ENCODE measurements at places on chromosomes 12 and 14. TPM values are rescaled to one million over a fixed set of nuclear protein-coding genes. Genes with fewer than 3 reads are reported as not detected.

DNA sequence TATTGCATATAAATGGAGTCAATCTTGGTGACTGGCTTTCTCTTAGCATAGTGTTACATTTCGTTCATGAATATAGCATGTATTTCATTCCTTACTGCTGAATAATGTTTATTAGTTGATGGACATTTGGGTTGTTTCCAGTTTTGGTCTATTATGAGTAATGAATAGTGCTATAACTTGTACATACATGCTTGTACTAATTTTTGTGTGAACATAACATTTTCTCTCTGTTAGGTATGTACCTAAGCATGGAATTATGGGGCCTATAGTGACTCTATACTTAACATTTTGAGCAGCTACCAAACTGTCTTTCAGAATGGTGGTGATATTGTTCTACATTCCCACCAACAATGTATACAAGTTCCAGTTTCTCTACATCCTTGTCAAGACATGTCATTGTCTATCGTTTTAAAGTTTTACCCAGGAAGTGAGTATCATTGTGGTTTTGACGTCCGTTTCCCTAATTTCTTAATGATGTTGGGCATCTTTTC, 23.1 kb downstream of the ATP2A2 start:
- DNase-seq: no peak

DNA sequence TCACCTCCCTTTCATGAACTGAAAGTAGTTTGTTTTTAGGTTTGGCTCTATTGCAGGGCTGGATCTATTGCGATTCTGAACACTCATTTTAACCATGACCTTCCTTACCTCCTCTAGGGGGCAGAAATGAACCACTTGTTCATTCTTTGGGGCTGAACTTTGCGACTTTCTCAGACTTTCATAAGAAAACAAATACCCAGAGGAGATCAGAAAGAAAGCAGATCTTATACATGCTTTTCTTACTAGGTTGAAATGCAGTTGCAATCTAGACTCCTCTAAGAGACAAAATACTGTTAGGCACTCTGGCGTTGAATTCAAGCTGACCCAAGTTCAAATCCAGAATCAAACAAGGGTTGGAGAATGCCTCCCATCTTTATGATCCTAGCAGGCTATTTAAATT, 32.6 kb upstream of the PLEKHG3 start:
- DNase-seq: peak; percentile 85

- DNase-seq: no peak
Observed at GRCh38 chr12:42828836-42829235, 239.3 kb upstream of the PRICKLE1 start.

DNA sequence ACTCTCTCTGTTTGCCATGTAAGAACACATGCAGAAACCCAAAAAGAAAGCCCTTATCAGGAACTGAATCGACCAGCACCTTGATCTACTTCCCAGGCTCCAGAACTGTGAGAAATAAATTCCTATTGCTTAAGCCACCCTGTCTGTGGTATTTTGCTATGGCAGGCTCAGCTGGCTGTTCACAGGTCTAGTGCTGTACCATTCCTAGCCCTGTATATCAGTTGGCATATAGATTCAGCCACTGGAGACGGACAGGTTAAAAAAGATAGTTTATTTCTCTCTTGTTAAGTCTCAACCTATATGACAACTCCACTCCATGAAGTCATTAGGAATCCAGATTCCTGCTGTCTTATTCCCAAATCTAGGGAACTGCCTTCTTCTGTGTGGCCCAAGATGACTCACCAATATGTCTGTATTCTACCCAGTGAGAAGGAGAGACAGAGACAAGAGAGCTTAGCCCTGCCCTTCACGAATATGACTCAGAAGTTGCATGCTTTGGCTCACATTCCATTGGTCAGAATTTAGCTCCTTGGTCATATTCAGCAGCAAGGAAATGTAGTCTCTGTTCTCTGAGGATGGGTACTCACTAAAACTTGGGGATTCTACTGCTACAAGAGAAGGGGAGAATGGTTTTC, 57.0 kb downstream of the PLEKHG7 start:
- DNase-seq: no peak

GRCh38 chr14:79134361-79134760, 964.2 kb downstream of the NRXN3 start:
- DNase-seq: no peak

DNA sequence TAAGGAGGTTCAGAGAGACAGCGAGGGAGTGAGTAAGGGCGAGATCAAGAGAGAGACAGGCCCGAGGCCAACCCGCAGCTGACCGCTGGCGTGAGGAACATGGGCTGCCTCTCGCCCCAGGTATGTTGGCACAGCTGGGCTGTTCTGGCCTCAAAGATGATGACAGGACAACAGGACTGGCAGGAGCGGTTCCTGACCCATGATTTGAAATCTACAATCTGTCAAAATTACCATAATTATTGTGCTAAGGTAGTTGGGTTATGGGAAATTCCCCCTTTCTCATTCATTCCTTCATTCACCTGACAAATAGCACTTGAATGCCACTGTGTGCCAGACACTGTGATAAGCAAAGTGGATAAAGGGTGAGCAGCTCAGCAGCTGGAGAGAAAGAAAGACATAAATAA, 5.1 kb upstream of the ENDOU start:
- DNase-seq: no peak

DNA sequence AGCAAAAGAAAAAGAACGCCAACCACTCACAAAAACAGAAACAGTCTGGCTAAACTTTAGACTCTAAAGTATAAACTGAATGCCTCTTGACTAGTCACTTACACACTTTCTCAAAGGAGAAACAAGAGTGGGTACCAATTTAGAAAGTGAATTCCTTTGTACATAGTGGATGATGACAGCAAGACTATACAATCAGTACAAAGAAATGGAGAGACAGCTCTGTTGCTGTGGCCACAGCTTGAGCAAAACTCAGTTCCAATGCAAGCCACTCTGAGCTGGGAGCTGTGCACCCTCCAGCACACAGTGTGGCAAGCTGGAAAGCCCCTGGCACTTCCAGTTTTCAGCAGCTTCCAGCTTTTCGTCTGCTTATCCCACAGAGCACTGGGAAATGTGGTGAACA, 21.7 kb downstream of the NT5DC3 start:
- no peak for DNase-seq

- no peak for DNase-seq
Observed at GRCh38 chr14:74630881-74631690, 19.0 kb upstream of the LTBP2 start.

DNA sequence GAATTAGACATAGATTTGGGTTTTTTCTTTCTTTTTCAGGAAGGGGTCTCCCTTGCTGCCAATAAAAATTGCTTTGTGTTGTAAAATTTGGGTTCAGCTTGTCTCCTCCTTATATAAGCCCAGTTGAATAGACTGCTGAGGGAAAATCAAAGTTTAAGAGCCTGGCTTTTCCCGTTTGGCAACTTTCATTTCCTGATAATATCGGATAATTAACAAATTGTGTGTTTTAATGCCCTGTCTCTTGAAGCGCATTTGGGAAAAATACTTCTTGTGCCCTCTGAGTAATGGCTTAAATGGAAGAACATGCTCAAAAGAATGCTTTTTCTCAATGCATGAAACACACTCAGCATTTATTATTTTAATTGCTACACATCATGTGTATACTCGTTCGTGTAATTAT, 198.0 kb upstream of the DCN start:
- DNase-seq: no peak

DNA sequence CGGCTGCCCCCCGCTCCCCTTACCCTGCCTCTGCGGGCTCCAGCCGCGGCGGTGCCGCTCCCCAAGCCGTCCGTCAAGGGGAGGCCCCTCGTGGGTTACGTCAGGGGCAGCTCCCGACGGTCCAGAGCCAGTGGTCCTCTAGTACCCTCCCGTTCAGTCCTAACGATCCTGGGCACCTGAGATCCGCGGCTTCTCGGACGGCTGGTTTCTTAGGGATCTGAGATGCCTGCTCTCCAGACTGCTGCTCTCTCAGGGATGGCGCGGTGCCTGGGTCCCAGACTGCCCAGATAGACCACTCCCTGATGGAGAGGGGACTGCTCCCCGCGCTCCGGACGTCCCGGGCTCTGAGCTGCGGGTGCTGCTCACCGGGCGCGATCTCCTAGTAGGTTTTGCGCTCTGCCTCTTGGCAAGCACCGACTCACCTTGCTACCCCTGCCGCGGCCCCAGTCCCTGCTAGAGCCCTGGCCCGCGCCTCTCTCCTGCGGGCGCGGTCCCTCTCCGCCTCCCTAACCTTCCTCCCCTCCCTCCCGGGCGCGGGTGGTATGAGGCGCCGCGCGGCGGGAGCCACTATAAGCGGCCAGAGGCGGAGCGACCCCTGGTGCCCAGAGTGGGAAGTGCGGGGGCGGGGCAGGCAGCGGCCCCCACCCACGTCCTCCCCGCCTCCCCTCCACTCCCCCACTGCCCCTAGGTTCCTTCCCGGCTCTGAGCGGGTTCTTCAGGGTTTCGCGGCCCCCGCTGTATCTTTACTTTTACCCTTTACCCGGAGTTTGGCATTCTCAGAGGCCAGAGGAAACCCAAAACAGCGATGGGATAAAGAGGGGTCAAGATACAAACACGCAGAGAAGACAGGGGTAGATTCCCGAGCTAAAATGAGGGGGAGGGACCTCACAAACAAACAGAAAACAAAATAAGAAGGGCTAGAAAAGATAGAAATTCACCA, at the start of gene C1QL4:
C1QL4 (minus strand) TSS at position 544 of the 940 bp plus-strand sequence. CDS start 711 bp downstream, outside the sequence.
- DNase-seq: peak; percentile 91

DNA sequence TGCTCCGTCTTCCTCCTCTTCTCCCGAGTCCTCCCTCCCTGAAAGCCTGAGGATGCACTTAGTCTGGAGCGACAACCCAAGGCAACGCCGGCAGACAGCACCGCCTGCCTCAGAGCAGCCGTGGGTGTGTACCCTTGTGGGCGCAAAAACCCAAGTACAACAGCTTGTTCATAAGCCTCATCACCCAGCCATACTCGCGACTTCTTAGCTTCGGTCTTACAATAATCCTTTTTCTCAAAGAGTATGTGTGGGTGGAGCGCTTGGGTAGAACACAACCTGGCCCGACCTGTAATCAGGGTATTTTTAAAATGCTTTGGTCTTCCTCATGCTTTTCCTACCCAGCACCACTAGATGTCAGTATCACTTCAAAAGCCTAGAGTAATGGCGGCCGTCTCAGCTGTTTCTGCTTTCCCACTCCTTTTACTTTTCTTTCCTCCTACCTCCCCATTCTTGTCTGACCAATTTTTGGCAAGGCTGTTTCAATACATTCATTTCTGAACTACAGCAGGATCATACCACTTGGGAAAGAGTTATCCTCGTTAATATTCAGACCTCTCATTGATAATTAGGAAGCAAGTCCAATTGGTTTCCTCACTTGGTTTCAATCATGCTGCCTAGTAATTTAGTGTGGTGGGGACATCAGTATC, 198.9 kb downstream of the EPS8 start:
- peak; percentile 85 for DNase-seq

- DNase-seq: no peak
Observed at GRCh38 chr14:74267588-74267987, 28.3 kb downstream of the VSX2 start.

- no peak for DNase-seq
Observed at GRCh38 chr12:11762723-11763326, 113.4 kb downstream of the ETV6 start.

DNA sequence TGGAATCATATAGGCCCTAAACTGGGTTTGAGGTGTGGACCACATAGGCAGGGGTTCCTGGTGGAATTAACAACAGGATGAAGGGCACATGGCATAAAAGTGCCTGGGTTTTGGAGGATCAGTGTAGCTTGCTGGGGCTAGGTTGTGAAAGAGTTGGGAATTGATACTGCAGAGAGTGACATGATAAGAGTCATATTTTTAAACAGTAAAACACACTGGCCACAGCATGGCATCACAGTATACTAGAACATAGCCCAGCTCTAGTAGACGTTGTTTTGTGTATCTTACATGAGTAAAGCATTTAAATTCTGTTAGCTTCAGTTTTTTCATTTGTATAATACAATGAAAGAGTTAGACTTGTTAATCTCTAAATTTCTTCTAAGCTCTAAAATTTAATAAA, 102.0 kb downstream of the POLR3B start:
- DNase-seq: no peak

- no peak for DNase-seq
Observed at GRCh38 chr14:64779472-64779871, 75.2 kb downstream of the PLEKHG3 start.

- DNase-seq: no peak
Observed at GRCh38 chr14:32593290-32593942, 264.3 kb downstream of the AKAP6 start.

GRCh38 chr14:106185837-106186233, 659.5 kb downstream of the TMEM121 start:
- DNase-seq: no peak

- no peak for DNase-seq
Observed at GRCh38 chr14:96158735-96159134, 45.9 kb upstream of the BDKRB2 start.

GRCh38 chr12:93862424-93862823, 185.2 kb downstream of the CRADD start:
- no peak for DNase-seq

DNA sequence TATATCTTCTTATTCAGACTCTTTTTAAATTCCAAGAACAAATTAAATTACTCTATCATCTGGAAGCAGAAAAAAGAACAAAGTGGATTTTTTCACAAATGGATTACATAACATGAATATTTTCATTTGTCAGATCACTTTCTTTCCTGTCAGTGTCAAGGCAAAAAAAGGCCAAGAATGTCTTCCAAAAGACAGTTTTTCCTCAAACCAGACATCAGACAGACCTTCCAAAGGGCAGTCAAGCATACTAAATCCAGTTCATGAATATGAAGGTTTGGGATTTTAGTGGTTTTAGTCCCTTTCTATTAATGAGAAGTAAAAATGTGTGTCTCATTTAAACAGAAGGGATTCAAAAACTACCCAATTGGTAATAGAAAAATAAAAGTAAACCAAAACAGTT, 336.0 kb downstream of the CEP128 start:
- DNase-seq: no peak

DNA sequence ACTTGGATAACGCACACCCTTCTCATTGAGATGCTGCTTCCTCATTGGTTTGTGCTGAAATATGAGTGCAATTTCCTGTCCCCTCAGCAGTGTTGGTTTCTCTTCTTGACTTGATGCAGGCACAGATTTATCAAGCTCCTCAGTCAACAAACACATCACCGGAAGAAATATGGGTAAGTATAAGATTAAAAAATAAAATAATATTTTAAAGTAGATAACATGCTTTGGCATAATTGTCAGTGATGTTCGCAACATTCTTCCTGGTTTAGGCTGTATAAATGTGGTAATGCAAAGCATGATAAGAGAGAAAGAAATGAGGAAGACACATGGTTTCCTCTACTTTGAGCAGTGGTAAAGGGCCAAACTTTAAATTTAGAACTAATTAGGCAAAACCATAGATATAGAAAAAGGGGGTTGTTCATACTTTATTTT, at the start of gene GPR65:
GPR65 (plus strand) TSS at position 86 of the 432 bp plus-strand sequence. CDS start 5,713 bp downstream, outside the sequence.
- DNase-seq: no peak

Gene AMDHD1
- total RNA-seq: 0.21 TPM

Gene DCN
- total RNA-seq: not detected

Gene TAS2R9
- total RNA-seq: not detected

Gene LPAR5
- 0.89 TPM for total RNA-seq

Gene CDK4
- total RNA-seq: 198 TPM

Gene CCDC184
- total RNA-seq: 3.7 TPM

Gene SCN8A
- 23.9 TPM for total RNA-seq

Gene ERC1
- 35.3 TPM for total RNA-seq

Gene ZFYVE21
- 116 TPM for total RNA-seq

Gene TRIM9
- total RNA-seq: 8.4 TPM

All from GM23338 (cell line).